ENCODE measurements at places on chromosomes 5 and 9. TPM values are rescaled to one million over a fixed set of nuclear protein-coding genes. Genes with fewer than 3 reads are reported as not detected.

The PCDHB13 gene
- 0.99 TPM for polyA plus RNA-seq

The LHFPL2 gene
- 1.8 TPM for polyA plus RNA-seq

The IFNK gene
- polyA plus RNA-seq: not detected

DNA sequence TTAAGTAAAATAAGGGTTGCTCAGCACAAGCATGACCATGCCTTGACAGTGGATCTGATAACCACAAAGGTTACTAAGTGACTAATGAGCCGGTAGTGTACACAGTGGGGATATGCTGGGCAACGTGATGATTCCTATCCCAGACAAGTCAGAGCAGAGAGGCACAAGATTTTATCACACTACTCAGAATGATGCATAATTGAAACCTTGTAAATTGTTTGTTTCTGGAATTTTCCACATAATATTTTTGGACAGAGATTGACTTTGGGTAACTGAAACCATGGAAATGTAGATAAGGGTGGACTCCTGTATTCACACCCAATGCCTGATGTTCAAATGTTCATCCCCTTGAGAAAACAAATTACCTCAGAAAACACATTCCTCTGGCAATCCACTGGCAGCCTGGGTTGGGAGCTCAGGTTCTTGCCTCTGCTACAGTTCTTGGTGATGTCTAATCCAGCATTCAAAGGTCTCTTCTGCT is 16.2 kb upstream of the ERAP1 start:
- no peak for DNase-seq

The BTNL8 gene
- 0.14 TPM for polyA plus RNA-seq

DNA sequence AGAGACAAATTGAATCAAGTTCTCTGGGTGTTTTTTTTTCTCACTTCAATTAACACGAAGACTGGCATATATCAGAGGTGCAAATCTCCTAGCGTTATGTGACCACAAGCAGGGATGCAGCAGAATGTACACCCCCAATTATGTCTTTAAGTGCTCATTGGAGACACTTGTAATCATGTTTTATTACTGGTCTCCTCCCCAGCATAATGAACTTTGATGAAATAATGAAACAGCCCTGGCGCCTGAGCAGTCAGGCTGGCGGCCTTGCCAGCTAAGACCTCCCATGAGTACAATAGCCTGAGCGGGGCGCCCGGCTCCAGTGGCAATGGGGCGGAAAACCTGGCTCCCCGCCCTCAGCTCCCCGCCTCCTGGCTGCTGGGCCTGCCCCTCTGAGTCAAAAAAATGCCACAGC is 209.4 kb upstream of the MSX2 start:
- no peak for DNase-seq

The ADAMTS13 gene
- 5.8 TPM for polyA plus RNA-seq

GRCh38 chr5:144634138-144634537 is 463.5 kb downstream of the KCTD16 start:
- no peak for DNase-seq

DNA sequence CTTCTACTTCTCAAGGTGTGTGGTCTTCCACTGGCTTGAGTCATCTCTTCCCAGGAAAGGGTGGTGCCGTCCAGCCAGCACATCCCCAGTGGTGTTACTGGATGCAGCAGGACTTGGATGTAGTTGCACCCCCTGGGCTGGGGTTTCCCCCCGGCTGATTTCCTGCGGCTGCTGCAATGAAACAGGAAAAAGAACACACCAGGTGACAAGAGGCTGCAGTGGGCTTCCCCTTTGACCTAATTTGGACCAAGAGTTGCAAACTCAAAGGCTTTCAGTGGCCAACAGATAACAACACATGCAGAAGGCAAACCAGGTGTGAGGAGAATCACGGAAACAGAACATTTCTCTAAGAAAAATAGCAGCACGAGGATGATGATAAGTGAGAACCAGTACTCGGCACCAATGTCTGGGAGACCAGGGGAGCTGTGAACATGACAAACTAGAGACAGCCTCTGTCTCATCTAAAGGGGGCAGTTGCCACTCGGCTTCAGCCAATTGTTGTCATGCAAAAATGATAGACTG is 83.7 kb downstream of the PDE6A start:
- DNase-seq: no peak

All from heart left ventricle (tissue), 16 donors.